ENCODE measurements at places on chromosomes 6 and 20.

GRCh38 chr6:163720005-163720404 lies 305.5 kb downstream of the QKI start:
- DNase-seq, result no peak

GRCh38 chr20:46434597-46434996 lies 28.2 kb upstream of the ELMO2 start:
- DNase-seq, result no peak

- DNase-seq, result no peak
Observed at GRCh38 chr6:6906570-6907213, 201.1 kb upstream of the RREB1 start.

DNA sequence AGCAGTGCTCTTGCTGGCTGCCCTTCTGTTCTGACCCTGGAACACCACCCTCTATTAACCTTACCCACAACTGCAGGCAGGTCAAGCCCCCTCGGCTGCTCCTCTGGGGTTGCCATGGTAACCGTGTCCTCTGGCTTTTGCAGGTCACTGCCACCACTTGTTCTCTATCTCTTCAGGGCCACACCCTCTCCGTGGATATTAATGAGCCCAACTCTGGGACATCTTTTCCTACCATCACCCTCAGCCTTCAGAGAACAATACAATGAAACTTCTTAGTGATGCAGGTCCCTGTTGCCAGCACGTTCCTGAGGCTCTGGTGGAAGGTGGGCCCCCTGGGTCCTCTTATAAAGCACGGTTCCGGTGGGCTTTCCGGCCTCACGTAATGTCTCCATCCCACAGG lies 30.8 kb upstream of the MICB start:
- no peak for DNase-seq

DNA sequence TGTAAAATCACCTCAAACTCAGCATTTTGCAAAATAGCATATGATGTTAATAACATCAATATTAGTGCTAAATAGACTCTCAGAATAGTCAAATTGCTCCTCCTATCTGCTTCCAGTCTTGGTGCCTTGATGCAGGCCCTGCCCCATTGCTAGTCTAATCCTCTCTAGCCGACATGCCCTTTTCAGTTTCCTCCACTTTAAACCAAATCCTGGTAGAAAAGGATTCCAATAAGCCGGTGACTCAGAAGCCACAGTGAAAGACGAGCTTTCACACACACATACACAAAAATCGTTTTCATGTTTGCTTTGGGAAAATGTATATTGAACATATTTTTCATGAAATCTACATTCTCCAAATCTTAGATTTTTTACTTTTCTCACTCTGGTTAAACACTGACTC lies 203.1 kb downstream of the LMBRD1 start:
- DNase-seq, result no peak

DNA sequence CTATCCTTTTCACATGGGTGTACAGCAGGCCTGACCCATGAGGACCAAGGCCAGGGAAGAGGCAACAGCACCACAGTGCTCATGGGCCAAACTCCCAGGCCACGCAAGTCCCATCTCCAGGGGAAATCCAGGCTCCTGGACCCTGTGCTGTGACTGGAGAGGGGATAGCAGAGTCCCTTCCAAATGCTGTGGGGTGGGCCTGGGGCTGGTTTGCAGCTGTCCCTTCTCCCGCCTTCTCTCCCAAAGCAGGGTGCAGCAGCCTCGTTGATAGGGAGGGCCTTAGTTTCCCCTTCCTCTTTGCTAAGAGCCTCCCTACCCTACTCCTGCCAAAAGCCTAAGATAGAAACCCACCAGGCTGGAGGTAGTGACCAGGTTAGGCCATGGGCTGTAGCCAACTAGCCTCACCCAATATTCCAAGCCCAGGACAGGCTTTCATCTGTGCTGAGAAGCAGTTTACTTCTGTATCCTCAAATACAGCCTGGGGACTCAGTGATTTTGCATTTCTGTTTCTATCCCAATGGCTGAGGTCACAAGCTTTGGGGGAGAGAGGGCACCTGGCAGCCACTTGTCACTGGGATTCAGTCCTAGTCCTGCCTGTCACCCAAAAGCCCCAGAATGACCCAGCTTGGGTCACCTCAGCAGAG lies 1.4 kb downstream of the CTSZ start:
- DNase-seq, result no peak

DNA sequence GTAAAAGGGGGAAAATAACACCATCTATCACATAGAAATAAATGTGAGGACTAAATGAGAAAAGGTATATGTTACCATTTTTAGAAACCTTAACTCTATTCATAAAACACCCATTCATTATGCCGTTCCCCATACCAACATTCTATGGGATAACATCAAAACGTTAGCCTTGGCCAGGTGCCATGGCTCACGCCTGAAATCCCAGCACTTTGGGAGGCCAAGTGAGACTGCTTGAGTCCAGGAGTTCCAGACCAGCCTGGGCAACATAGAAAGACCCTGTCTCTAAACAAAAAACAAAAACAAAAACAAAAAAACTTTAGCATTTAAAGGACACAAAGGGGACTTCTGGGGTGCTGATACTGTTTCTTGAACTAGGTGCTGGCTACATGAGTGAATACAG lies 1.3 kb downstream of the PIGU start:
- DNase-seq, result no peak

GRCh38 chr20:10863337-10864060 lies 189.7 kb upstream of the JAG1 start:
- DNase-seq, result no peak

DNA sequence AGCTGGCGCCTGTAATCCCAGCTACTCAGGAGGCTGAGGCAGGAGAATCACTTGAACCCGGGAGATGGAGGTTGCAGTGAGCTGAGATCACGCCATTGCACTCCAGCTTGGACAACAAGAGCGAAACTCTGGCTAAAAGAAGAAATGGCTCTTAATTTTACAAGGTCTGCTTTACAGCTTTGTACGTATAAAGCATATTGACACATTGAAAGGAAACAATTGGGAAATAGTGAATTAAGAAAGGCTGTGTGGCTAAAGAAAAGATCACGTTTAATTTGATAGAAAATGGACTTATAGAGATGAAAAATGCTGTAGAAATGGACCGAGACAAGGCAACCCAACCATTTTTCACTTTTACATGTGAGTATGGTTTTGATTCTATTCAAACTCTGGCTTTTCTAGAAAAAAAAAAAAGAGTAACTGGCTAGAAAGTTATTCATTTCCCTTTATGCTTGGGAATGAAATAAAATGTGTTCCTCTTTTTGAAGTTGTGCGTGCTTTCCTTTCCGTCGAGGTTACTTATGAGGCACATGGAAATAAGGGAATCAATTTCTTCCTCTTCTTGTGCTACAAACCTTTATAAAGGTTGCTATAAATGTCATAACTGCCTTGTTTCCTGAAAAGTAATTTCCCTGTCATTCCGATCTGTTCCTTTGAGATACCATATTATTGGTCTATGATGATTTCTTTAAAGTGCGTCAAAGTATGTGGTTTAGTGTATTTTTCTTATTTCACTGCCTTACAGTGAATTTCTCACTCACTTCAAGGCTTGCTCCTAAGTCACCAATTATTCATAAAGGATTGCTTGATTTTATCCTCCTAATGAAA lies 29.4 kb downstream of the PFDN4 start:
- DNase-seq, result no peak

DNA sequence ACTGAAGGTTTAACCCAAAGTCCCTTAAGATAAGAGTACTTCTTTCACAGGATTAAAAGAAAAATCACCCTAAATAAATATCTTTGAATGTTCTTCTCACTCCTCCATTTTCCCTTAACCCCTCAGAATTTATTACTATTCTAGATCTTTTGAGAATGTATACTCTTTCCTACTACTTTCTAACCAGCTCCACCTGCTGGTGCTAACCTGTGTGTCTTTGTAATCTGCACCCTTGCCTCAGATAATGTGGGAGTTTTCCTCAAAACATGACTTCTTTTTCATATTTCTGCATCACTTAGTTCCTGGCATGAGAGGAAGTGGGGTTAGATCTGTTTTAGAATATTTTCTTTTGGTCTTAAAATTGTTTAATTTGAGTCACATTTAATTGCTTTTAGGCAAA lies 394.2 kb downstream of the BMP2 start:
- no peak for DNase-seq

DNA sequence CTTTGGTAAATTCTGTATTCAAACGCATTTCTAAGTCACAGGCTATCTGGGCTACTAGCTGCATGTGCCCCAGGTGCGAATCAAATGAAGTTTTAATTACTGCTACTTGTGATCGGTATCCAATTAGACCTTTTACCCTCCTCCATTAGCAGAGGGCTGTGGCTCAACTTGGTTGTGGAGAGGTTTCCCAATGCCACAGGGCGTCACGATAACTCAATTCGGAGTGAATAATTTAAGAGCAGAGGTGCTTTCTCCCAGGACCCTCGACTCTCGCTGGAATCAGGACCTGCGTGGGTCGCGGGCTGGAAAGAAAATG lies 640 bp downstream of the SAYSD1 start:
- DNase-seq, result no peak

- DNase-seq, result no peak
Observed at GRCh38 chr6:128271011-128271410, 249.4 kb downstream of the PTPRK start.

DNA sequence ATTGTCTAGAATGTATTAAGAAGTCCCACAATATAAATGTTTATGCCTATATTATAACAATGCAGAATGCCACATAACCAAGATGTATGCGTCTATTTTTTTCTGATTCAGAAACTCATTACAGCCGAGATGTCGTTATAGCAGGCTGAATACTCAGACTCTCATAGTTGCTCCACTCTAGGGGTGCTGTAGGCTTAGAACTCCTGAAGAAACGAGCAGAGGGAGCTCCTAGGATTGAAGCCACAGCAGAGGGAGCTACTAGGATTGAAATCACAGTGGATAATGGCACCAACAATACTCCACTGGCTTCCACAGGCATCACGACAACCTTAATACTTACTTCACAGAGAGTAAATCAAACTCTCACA lies 208.9 kb downstream of the KIF16B start:
- no peak for DNase-seq

GRCh38 chr6:101878554-101879276 lies 485.2 kb downstream of the GRIK2 start:
- DNase-seq, result no peak

- no peak for DNase-seq
Observed at GRCh38 chr6:101458336-101458735, 64.8 kb downstream of the GRIK2 start.

GRCh38 chr6:38603496-38603895 lies 36.2 kb downstream of the BTBD9 start:
- no peak for DNase-seq

DNA sequence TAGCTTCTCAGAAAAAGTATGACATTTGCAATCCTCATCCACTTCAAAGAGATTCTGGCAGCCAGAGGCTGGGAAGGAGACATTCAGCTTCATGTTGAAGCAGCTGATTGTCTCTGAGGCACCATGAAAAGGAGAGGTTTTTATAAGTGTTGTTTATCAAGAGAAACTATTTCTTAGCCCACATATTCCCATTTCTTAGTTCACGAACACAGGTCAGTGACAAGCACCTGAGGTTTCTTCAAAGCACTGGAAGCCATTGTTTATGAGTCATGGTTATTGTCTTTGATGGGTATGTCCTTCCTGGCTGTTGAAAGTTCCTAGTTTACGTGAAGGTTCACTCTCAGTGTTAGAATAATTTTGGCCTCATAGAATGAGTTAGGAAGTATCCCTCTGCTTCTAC lies 3.0 kb upstream of the DDX43 start:
- DNase-seq, result no peak

- no peak for DNase-seq
Observed at GRCh38 chr6:116948533-116949304, 71.7 kb downstream of the RFX6 start.

DNA sequence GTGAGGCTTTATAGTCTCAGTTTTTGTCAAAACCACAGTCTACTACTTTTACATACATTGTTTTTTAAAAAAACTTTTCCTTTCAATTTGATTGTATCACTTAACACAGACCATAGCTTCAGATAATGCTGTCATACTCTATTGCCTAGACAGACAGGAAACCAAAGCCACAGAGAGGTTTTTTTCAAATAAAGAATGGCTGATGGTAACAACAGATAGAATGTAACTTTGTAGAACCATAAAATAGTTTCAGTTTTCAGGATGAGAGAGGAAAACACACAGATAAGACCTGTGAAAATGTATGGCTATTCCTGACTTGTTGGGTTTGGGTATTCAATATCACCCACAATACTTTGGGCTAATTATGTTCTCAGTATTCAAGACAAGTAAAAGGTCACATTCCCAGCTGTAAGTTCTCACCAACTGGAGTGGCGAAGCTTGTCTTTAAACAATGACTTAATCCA lies 94.0 kb downstream of the ADGRG6 start:
- no peak for DNase-seq

DNA sequence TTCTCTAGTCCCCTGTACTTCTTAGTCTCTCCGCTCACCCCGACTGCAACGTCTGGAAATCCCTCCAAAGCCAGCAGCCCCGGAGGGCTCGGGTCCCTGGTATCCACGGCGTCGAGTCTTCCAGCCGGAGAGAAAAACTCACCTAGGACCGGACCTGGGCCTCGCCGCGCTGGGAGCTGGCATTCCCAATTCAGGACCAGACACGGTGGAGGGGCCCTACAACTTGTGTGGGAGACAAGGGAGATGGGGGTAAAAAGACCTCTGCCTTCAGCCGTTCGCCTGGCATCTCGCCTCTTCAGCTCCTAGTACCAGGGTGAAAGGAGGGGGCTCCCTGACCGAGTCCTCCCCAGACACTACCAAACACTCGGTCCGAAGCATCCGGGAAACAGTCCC lies 64.3 kb downstream of the GPX5 start:
- no peak for DNase-seq

- DNase-seq, result no peak
Observed at GRCh38 chr6:51459958-51460357, 627.5 kb downstream of the PKHD1 start.

GRCh38 chr6:111724505-111724904 lies 118.8 kb upstream of the TRAF3IP2 start:
- no peak for DNase-seq

DNA sequence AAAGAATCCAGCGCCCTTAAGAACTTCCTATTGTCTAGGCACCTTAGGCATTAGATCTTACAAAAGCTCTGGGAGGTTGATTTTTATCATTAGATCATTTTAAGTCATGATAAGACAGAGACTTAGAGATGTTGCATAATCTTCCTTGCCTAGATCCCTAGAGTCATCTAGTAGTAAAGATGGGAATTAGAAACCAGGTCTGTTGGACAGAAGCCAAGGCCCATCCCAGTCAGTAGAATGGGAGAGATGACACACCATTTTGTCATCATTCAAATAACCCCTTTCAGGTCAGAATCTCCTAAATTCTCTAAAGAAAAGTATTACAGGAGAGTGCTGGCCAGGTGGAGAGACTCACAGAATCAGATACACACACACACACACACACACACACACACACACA lies 579.1 kb downstream of the BMP2 start:
- DNase-seq, result no peak

GRCh38 chr6:64227863-64228262 lies 592.3 kb downstream of the PHF3 start:
- DNase-seq, result no peak
